ENCODE measurements at places on chromosomes 16 and 17.
A peak's percentile ranks its signal among the peaks of the same experiment; 100 is the strongest.

GRCh38 chr17:80263253-80264204, 2.9 kb downstream of the RNF213 start:
- peak; percentile 83 for DNase-seq

DNA sequence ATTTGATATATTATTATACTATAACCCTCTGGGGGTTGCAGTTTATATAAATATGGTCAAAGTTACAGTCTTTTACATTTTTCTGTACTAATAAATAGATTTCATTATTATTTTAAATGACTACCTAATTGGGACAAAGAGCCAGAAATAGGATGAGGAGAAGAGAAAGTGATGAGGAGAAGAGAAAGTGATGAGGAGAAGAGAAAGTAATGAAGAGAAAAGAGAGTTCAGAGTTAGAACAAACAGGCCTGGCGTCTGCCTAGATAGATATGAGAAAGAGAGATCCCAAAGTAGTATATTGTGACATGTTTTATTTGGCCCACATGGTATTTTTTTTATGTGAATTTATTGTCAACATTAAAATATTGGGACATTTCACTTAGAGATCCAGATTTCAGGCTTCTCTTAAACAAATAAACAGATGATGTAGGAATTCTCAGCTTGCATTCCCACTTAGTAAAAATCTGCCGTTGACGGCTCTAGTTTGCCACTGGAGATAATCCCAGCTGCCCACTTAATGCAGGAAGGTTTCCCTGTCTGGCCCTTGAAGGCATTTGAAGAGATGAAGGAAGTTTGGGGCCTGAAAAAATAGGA, 210.7 kb downstream of the STX8 start:
- no peak for DNase-seq

- peak; percentile 83 for DNase-seq
Measured at GRCh38 chr16:67883872-67884261, 818 bp upstream of the NRN1L start.

DNA sequence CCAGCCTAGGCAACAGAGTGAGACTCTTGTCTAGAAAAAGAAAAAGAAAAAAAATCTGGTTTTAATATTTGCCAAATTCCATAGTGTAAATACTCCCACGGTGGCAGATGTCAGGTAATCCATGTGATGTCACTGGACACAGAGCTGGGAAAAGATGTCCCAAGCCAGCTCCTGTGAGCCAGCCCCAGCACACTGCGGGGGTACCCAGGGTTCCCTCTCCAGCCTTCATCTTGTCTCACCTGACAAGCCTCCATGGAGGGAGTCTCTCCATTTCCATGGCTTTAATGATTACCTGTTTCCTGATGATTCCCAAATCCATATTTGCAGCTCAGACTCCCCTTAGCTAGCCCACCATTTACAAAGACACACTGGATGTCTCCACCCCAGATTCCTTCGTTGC, 4.6 kb downstream of the CD300LB start:
- no peak for DNase-seq

DNA sequence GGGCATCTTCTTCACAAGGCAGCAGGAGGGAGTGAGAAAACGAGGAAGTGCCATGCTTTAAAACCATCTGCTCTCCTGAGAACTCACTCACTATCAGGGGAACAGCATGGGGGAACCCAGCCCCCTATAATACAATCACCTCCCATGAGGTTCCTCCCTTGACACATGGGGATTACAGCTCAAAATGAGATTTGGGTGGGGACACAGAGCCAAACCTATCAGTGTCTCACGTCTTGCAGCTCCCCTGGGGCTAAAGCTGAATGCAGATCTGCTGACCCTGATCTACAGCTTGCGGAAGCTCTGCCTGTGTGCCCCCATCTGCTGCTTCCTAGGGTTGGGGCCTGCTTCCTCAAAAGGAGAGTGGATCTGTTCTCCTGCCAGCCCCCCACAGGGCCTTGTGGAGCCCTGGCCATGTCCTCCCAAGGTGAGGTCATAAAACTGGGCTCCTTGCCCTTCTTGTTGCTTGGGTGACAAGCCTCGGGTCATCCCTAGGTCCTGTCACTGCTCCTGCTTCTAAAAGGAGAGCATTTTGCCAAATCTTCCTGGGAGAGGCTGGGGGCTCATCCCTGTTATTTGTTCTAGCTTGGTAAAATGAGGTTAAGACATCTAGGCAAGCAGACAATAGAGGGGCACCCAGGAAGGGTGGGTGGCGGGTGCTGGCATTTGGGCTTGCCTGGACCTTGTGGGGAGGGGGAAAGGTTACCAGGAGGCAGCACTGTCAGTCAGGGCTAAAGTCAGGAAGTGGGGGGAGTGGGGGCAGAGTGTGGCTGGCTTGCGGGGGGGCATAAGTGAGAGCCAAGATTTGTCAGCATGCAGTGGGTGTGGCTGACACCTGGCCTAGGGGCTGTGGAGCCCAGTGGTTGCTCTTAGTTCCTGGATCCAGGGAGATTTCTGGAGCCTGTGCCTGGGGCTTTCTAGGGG, 16.0 kb downstream of the KRT33A start:
- DNase-seq = peak; percentile 39

- no peak for DNase-seq
Measured at GRCh38 chr17:16980813-16981731, 9.2 kb upstream of the TNFRSF13B start.

DNA sequence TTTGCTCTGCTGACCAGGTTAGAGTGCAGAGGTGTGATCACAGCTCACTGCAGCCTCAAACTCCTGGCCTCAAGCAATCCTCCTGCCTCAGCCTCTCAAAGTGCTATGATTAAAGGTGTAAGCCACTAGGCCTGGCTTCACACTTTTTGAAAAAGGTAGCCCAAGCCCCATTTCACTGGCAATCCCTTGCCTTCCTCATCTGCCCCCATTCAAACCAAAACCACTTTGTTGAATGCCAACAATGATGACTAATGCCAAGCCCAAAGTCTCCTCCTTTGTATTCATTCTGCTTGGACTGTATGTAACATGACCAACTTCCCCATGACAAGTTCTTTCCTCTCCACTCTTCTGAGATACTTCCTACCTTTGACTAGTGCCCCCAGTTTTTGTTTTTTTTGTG, 33.1 kb downstream of the N4BP1 start:
- no peak for DNase-seq

DNA sequence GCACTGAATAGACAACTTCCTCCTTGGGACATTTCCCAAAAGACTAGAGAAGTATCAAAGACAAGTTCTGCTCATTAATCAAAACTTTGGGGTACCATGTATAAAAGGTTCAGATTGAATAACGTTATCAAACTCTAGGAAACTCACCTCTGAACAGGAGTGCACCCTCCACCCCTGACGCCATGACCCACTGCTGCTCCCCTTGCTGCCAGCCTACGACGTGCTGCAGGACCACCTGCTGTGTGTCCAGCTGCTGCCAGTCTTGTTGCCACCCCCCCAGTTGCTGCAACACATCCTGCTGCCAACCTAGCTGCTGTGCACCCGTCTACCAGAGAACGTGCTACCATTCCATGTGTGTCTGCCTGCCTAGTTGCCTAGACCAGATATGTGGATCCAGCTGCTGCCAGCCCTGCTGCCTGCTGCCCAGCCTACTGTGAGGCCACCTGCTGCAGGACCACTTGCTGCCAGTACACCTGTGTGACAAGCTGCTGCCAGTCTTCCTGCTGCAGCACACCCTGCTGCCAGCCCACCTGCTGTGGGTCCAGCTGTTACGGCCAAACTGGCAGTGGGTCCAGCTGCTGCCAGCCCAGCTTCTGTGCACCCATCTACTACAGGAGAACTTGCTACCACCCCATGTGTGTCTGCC, 13.8 kb upstream of the KRTAP9-2 start:
- DNase-seq = no peak

GRCh38 chr16:1674751-1675664, 3.1 kb upstream of the JPT2 start:
- DNase-seq = no peak

GRCh38 chr17:70353408-70354092, 184.2 kb downstream of the KCNJ2 start:
- DNase-seq = no peak

- DNase-seq = peak; percentile 19
Measured at GRCh38 chr17:58277107-58277801, 3.5 kb downstream of the MPO start.

DNA sequence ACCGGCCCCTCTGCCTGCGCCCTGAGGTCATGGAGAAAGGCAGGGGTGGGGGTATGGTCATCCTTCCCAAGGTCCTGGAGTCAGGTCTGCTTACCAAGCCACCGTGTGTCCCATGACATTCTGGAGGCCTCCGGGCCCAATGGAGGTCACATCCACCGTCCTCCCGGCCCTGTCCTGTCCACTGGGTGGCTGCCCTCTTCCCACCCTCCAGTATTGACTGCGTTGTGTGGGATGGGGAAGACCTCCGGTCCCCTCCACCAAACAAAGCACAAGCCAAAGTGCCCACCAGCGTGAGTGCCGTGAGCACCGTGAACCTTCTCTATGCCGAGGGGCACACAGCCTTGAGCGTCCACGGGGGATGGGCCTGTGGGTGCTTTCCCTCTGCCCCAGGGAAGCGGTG, 37.2 kb downstream of the LMF1 start:
- no peak for DNase-seq

DNA sequence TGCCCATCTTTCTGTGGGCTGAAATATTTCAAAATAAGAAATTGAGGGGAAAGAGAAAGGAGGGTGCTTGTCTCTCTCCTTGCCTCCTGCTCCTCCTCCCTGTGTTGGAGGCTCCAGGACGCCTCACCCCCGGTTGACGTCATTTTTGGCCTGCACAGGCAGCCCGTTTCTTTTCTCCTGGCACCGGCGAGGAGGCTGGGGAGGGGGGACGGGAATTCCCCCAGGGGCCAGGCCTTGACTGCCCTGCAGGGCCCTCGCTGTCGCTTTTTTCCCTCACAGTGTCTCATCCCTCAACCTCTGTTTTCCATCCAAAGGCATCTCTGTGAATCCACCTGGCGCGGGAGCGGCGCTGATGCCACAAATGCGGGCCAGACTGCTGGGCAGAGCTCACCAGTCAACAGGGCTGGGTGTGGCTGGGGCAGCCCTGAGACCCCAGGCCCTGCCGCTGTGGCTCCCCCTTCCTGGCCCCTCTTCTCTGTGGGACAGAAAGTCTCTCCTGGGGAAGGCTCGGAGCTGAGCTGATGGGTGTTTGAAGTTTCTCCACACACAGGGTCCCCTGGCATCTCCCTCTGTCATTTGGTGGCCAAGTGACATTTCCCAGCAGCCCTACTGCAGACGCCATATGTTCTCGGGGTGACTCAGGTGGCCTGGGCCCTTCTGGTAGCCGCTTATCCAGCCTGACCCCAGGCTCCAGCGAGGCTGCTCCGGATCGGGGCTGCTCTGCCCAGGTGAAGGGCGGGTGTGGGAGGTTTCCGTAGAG, 16.0 kb downstream of the CENPX start:
- DNase-seq = no peak

DNA sequence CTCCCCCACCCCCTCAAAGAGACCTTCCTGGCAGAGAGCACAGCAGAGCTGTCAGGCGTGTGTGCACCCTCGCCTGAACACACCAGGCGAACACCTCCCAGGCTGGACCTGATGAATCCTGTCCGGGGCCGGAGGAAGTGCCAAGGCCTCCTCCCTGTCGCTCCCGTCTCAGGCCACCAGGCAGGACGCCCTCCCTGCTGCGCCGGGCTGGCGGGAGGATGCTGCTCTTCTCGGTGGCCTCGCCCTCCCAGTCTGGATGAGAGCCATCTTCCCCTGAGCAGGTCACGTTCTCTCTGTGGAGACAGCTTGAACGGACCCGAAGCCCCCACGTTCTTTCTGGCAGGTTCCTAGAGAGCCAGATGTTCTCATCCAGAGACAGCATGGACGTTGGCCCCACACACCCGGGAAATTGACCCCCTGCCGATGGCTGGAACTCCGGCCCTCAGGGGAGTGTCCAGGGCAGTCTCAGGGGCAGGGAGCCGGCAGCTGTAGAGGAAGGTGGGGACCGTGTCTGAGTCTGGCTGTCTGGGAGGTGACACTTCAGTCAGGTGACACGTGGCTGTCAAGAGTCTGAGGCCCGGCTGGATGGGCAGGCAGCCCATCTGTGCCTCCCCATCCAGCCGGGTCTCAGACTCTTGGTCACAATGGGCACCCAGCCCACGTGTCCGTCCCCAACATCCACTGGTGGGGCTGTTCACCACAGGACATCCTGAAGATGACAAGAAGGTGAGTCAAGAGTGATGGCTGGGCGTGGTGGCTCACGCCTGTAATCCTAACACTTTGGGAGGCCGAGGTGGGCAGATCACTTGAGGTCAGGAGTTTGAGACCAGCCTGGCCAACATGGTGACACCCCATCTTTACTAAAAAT, 5.0 kb upstream of the TIMP2 start:
- DNase-seq = no peak

GRCh38 chr17:82076785-82077591, 11.4 kb upstream of the DUS1L start:
- DNase-seq = no peak

DNA sequence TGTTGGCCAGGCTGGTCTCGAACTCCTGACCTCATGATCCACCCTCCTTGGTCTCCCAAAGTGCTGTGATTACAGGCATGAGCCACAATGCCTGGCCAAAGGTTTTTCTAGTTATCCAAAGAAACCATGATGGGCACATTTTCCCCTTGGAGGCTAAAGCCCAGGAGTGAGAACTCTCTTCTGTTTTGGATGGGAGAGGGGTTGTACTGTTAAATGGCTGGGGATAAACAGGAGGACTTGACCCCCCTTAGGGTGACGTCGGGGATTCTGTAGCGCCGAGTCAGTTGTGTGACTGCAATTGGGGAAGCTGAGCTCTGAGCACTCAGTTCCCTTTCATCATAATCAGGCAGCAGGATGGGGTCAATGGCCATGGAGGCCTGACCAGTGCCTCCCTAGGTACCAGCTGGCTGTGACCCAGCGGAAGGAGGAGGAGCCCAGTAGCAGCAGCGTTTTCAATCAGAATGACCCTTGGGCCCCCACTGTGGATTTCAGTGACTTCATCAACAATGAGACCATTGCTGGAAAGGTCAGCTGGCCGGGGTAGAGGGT, 4.1 kb downstream of the AOC3 start:
- DNase-seq = no peak

DNA sequence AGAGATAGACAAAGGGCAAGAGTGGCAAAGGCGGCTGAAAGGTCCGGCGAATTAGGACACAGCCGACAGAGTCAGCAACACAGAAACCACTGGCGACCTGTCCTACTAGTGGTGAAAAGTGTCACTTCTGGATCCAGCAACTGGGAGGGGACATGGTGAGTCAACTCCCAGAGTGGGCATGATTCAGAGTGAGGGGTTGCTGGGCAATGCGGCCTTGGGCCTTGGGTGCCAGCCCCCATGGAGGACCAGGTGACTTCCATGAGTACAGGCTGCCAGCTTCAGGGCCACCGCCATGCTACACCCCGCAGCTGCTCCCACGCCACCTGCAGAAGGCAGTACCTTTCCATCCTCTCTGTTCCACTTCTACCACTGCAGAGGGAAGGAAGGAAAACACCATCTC, 110.6 kb downstream of the ZFHX3 start:
- no peak for DNase-seq

GRCh38 chr17:35969558-35970380, 11.5 kb downstream of the CCL16 start:
- DNase-seq = peak; percentile 73

DNA sequence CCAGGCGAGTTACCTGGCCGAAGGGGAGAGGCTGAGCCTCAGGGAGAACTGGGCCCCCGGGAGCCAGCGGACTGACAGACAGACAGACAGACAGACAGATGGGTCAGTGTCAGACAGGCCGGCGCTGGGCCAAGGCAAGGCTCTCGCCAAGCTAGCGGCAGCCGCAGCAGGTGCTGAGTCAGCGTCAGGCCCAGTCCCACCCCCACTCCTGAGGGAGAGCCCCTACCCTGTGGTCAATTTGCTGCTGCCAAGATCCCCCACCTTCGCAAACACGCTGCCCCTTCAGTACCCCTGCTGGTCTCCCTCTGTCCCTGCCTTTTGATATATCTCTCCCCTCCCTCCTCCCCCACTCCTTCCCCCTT, 1.5 kb downstream of the FGF11 start:
- peak; percentile 5 for DNase-seq

- no peak for DNase-seq
Measured at GRCh38 chr16:88907768-88908167, 41.3 kb upstream of the PABPN1L start.
